ENCODE measurements at places on chromosomes 4 and X.

DNA sequence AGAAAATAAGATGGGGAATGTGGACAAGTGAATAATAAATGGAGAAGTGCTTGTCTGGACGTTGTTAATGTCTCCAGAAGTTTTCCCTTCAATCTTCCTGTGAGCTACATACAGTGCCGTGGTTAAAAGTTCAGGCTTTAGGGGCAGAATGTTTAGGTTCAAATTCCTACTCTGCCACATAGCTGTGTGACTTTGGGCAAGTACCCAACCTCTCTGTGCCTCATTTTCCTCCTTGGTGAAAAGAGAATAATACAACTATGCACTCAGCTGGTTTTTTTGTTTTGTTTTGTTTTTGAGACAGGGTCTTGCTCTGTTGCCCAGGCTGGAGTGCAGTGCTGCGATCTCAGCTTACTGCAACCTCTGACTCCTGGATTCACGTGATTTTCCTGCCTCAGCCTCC, 143.5 kb downstream of the CHIC2 start:
- no peak for DNase-seq

- DNase-seq: no peak
Observed at GRCh38 chrX:138748480-138748879, 37.0 kb upstream of the FGF13 start.

- no peak for DNase-seq
Observed at GRCh38 chr4:15198070-15198727, 195.9 kb downstream of the CPEB2 start.

GRCh38 chr4:99983289-99983943, 33.3 kb upstream of the H2AZ1 start:
- DNase-seq: no peak

DNA sequence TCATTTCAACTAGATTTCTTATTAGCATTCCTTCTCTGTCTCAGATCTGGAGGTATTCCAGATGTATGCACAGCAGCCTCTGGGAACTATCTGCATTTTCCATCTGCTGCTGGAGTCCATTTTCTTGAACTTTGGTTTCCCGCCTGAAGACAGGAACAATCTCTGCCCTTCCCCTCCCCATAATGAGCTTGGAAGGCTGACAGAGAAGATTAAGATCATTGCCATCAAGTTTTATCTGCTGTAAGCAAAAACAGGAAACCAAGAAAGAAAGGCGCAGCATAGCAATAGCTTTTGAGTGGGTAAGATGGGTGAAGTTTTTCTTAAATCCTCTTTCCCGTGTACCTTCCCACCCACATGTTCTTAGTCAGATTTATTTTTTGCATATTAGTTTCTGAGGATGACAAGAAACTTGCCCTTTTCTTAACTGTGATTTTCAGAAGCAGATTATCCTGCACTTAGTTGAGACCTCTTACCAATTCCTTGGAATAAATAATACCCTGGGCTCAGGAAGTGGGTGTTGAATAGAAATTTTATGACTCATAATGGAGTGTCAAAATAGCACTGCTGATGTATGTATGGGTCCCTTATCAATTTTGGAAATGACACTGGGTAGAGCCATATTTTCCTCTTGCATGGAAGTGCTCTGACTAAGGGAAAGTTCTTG, 78.3 kb downstream of the CT47B1 start:
- no peak for DNase-seq

- DNase-seq: no peak
Observed at GRCh38 chr4:159308566-159309340, 205.9 kb downstream of the RAPGEF2 start.

DNA sequence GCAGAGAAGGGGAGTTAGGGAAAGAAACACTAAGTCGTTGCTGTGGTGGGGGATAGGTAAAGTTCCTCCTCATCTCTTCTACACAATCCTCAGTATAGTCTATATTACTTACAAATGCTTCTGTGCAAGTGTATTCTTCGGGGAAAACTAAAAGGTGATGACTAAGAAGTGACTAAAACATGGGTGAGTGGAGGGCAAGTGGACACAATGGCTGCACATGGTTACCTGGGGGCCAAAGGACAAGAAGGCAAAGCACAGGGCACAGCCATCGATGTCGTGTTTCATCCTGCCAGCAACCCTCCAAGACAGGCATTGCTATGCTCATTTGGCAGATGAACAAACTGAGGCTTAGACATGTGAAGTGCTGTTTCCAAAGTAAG, 35.5 kb upstream of the CCKAR start:
- DNase-seq: no peak

DNA sequence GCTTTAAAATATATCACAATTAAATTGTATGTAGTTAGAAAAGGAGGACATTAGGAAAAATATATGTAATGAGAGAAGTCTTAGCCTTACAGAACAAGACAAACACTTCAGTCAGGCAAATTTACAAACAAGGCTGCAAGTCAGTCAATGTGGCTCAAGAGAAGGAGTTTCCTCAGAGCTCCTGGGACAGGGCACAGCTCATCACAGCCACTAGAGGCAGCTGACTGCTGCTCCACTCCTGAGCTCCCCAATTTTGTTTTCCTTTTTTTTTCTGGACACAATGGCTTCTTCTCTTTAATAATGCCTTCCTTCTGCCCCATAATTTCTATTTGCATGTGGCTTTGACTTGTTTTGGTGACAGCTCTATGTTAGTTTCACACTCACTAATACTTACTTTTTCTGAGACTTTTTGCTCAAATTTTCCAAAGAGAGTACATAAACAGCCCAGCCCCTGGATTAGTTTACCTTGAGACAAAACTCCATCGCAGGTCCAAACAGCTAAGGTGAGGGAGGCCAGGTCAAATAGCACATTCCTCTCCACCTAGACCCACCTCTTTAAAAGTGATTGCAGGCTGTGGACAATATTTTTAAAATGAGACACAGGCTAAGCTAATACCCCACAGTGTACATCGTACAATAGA, 850.4 kb upstream of the FRG1 start:
- DNase-seq: no peak

GRCh38 chr4:10575414-10575813, 109.2 kb downstream of the CLNK start:
- DNase-seq: no peak

- DNase-seq: no peak
Observed at GRCh38 chr4:6953751-6954380, 44.2 kb downstream of the TBC1D14 start.

DNA sequence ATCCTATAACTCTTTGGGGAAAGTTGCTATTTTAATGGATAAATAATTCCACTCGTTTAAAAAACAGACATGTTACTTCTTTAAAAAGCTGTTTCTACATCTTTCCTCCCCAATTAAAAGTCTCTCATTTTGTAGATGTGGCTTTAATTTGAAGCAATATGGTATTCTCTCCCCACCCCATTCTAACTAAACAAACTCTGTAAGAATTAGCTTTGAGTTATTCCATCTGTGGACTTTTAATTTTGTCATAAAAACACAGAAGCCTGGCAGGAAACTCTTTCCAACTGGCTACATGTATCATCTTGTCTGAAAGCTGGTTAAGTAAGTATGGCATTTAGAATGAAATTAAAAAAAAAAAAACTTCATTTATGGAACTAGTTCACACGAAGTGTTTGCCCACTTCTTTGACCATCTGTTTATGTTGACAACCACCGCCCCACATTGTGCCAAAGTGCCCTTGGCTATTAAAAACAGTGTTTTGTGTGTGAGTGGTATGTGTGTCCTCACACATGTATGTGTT, 140.3 kb downstream of the NAA11 start:
- no peak for DNase-seq

- no peak for DNase-seq
Observed at GRCh38 chr4:95510145-95510544, 38.6 kb downstream of the UNC5C start.

DNA sequence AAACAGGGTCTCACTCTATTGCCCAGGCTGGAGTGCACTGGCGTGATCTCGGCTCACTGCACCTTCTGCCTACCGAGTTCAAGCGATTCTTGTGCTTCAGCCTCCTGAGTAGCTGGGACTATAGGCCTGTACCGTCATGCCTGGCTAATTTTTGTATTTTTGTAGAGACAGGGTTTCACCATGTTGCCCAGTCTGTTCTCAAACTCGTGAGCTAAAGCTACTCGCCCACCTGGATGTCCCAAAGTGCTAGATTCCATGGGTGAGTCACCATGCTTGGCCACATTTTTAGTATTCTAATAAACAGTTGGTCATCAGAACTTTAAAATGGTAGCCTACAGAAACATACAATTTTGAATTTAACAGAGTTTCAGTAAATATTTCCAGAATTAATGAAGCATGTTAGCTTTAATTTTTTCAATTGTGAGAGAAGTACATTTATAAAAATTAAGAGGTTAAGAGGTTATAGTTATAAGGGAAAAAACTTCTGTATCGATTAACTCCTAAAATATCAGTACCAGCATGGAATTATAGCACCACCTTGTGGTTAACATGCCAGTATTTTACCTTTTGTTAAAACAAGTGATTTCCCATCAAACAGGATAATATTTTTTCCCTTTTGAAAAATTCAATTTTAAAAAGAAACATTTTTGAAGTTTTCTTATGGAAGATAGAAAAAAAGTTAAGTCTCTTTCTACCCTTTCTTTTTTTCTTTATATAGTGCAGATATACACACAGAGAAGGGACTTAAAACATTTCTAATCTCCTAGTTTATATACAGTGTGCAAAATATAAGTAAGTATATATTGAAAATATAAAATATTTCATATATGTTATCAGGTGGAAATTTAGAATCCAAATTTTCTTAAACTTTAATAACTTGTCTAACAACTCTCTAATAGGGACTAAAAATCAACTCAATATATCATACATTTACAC, 35.4 kb downstream of the CEP44 start:
- DNase-seq: no peak

- no peak for DNase-seq
Observed at GRCh38 chrX:53824686-53825085, 138.2 kb upstream of the HUWE1 start.

DNA sequence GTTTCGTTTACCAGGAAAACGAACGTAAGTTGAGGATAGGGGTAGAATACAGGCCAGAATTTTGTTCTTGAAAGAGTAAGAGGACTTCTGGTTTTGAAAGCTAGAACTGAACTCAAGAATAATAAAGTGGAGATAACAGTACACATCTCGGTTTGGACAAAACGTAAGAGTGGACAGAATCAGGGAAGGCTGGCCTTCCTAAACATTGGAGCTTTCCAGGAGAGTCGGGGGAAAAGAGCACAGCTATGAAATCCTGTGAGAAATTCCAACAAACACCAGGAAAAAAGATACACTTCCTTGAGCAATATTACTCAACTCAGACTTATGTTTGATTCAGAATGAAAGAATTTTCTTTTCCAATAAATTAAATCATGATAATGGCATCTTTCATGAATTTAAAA, 1.2 kb downstream of the CTSO start:
- DNase-seq: no peak

- DNase-seq: no peak
Observed at GRCh38 chr4:185734214-185734613, 77.8 kb downstream of the SORBS2 start.

DNA sequence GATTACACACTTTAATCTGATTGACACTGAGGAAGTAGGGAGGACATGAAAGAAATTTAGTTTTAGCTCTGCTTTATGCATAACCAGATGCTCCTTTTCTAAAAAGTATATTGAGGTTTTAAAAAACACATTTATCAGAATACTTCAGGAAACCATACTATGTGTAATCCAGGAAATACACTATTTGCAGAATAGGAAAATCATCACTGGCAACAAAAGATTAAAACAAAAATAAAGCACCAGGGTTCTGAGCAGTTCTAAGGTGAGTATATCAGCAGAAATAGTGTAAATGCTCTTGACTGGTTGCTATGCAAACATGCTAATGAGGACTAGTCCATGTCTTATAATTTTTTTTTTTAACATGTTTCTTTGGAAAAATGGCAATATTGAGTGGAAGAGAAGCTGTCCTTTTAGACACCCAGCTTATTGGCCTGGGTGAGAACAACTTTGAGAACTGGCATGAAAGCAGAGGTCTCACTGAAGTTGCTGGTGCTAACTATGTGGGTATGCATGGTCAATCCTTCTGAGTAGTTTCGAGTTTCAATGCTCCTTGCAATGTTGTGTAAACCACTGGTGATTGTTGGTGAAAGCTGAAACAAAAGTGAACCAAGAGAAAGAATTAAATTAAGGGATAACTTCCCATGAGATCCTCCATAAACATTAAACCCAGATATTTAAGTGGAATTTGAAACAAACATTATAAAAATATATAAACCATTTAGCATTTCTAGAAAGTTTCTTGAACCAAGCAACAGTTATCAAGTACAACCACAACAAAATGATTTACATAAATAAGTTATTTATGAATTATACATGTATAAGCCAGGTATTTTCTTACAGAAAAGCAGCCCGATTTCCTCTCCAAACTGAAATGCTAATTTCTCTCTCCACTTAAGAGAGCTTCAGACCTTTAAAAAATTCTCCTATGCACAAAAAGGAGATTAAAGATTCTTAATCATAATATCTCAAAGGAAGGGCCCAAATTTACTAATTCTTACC, 20.4 kb upstream of the SCD5 start:
- DNase-seq: no peak

DNA sequence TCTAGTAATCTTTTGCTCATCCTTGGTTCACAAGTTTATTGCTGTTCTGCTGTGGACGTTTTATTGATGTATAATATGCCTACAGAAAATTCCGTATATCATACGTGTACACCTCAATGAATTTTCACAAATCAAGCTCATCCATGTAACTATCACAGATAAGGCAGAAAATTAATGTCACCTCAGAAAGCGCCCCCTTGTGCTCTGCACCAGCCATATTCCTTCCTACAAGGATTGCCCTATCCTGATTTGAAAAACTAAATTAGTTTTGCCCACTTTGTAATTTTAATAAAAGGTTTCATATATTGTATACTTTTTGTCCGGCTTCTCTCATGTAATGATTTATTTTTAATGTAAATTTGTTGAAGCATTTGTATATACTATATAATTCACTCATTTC, 390.8 kb downstream of the ADGRL3 start:
- DNase-seq: no peak

GRCh38 chr4:126465341-126465740, 1150.6 kb downstream of the FAT4 start:
- DNase-seq: no peak

DNA sequence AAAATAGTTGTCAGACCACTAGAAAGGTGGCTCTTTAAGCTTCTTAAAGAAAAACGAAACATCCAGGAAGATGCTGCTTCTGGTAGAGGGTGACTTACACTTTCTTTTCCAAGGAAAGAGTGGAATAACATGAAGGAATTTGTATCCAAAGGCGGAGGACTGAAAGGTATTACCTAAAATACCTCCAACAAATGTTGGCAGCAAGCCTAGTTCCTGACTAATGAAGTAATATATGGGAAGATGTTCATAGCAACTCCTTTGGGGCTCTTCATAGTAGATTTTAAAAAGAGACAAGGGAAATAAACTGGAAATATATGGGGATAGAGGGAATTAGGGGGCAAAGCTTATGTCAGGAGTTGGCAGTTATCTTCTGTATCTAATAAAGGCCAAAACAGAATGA, 116.2 kb downstream of the AASDH start:
- DNase-seq: no peak

Measured in stimulated activated CD4-positive, alpha-beta T cell treated with anti-CD3 and anti-CD28 coated beads, Interleukin-12 subunit alpha, Interleukin-12 subunit beta, amount 100 ng/mL, for 24 hours (primary cell).